Stimulated activated CD4-positive, alpha-beta T cell treated with anti-CD3 and anti-CD28 coated beads, Interleukin-4, amount 100 ng/mL, for 1 hour (primary cell): ENCODE measurements at places on chromosomes 7 and 10.

- DNase-seq = no peak
Measured at GRCh38 chr10:75982611-75983369, 551.4 kb downstream of the LRMDA start.

DNA sequence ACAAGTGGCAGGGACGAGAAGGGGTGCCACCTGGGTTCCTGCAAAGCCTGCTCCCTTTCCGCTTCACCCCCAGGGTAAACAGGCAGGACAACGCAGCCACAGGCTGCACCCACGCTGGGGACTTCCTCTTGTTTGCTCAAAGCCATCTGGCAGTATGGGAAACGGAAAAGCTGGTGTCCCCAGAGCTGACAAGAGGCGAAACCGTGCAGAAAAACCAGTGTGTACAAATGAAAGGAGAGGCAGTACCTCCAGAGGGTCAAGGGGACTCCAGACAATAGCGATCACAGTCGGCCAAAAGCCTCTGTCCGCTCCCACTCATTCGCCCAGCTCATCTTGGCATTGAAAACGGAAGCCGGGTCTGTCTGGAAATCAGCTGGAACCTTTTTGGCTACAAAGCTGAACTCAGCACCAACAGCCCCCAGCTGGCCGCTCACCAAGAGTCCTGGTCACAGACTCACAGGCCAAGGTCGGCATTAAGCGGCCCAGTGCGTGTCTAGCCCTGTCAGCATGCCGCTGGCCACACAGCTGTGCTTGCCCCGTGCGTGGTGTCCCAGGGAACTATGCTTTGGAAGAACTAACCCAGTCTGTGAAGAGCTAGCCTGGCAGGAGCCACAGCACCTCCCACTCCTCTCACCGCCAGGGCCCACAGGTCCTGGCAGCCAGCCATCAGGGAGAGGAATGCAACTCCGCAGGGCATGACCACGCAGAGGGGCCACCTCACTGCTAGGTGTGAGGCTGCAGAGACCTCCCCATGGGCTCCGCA is 10.4 kb downstream of the TNS3 start:
- no peak for DNase-seq

GRCh38 chr7:38306171-38306570 is 32.7 kb upstream of the TARP start:
- no peak for DNase-seq

DNA sequence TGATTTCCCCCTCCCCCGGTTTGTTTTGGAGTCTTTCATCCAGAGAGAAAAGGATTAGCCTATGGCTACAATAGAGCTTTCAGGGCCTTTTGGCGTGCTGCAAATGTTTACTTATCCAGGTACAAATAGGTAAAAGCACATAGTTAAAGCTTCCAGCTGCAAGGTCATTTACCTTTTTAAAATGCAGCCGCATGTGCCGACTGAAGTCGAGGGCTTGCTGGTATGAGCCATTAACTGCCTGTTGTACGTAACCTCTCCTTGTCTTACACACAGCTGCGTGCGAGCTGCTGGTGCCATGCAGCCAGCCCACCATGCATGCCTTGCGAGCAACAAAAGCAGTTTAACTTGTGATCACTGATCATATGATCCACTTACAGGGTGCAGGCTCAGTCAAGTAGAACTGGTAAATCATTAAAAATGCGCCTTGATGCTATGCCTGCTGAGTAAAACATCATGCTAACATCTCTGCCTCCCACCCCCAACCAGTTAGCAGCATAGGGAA is 866.4 kb downstream of the LRMDA start:
- DNase-seq = no peak

DNA sequence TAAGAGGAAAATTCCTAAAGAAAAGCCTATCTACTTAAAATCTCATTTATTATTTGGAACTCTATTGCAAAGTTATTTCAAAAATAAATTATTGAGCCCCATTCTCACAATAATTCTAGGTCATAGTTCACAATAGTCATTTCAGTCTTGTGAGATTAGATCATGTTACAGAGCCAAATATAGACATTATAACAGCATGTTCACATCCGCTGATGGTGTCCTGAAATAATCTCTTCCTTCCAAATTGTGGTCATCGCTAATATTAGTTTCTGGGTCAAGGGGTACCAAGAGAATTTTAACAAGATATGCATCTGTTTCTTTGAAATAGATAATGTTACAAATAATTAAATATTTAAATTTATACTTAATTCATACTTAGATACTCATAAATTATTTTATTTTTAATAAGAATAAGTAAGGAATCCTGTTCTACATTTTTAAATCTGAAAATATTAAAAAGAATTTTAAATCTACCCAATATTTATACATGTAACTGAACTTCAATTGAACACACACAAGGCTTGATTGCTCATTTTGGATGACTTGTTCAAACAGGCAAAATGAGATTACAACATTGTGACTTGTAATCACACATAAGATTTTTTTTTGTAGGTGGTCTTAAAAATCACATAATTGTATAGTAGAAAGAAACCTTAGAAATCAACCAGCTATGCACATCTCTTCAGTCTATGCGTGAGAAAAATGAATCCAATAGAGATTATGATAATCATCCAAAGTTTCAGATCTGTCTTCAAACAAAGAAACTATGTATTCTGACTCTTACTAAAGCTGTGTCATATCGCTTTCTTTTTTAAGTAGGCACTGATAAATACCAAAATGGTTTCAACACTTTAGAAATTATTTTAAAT is 13.1 kb downstream of the GNAT3 start:
- DNase-seq = no peak

GRCh38 chr7:106421181-106421762 is 136.5 kb upstream of the NAMPT start:
- no peak for DNase-seq

DNA sequence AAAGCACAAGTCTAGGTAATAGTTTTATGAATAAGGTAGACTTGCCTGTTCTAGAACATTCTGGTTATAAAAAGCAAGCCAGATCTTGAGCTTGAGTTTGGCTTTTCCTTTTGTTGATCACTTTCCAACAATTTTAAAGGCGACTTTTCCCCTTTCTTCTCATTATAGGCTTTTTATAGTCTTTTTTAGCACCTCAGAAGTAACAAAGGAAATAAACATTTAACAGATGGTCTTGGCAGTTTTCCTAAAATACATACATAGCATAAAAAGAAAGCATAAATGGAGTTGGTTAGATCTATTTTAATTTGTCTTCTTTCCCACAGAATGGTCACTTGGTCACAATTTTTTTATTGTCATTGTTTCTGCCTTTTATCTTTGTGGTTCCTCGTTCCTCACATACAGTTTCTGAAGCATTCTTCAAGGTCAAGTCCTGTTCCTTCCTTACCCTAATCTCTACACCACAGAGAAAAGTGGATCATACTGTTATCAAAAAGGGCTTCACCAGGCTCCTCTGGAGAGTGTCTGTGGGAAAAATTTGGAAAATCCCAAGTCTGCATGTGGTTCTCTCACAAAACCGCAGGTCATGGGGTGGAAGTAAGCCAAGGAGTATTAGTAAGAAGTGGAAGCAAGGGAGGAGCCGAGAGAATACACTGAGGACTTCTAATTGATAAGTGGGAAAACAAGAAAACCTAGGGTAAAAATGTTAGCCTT is 31.3 kb downstream of the THNSL1 start:
- DNase-seq = no peak

DNA sequence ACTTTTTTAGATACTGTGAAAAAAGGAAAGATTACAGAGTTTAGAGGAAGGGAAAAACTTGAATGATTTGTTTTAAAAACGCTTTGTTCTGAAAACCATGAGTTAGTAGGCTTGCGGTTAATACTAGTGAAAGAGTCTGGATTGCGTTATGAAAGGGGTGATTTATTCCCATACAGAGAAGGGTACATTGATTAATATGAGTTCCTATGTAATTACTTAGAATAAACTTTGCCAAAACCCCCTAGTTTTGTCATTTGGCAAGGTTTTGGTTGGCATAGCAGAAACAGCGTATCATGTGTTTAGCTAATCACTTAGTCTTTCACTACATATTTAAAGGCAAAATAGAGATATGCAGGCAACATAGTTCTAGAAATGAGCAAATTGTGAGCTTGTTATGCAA is 91.2 kb upstream of the POT1 start:
- no peak for DNase-seq

GRCh38 chr10:33082373-33082895 is 124.4 kb upstream of the ITGB1 start:
- no peak for DNase-seq

DNA sequence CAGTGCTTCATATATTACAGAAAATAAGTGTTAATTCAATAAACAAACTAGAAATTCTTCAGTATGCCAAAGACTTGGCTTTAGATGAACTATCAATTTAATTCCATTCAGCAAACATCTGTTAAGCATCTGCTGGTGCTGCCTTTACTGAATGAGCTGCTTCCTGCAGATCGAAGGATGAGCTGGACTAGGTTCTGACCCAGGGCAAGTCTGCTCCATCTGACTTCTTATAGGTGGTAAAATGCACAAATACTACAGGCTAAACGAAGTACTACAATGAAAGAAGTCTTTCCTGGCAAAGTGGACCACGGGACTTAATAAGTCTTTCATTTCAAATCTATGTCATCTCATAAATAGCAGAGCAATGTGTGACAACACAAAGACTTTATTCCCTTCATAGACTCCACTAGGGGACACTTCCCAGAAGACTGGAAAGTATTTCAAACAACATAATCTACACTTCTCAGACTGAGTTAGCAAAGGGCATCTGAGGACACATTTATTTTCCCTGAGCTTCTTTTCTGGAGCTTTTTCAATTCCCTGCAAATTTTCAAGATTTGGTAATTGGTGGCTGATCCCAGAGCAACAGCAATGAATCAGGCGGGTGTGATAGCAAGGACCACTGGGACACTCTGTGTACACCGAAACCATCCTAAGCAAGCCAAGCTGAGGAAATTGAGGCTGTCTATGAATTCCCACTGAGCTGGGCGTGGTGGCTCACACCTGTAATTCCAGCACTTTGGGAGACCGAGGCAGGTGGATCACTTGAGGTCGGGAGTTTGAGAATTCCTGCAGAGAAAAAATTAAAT is 108.9 kb upstream of the FRMD4A start:
- DNase-seq = no peak

DNA sequence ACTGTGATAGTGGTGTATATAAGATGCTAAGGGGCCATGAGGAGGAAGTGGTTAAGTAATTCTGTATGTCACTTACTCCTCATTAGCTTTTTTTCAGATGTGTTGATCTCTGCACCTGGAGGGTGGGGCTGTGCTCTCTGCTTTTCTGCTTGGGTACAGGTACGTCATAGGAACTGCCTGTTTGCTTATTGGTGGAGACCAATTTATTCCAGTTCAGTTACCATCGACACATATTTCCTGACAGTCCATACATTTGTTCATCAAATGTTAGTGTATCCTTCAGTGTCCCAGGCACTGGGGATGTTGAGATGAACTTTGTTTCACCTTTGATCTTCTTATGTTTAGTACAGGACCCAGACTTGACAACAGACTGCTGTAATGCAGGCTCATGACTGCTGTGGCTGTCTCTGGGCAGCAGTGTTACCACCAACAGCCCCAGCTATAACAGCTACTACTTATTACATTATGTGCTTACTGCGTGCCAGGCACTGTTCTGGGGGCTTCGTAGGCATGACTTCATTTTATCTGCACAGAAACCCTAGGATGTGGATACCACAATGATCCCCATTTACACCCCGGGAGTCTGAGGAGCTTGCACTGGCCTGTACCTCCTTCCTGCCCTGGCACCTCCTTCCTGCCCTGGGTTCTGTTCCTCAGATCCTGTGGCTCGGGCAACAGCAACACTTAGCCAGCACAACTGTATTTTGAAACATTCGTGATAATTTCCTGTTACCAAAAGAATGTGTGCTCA is 87.4 kb downstream of the BUB3 start:
- peak; percentile 6 for DNase-seq

GRCh38 chr7:47514367-47514766 is 67.5 kb downstream of the TNS3 start:
- no peak for DNase-seq

GRCh38 chr10:126930883-126931503 is 25.8 kb downstream of the DOCK1 start:
- DNase-seq = no peak

DNA sequence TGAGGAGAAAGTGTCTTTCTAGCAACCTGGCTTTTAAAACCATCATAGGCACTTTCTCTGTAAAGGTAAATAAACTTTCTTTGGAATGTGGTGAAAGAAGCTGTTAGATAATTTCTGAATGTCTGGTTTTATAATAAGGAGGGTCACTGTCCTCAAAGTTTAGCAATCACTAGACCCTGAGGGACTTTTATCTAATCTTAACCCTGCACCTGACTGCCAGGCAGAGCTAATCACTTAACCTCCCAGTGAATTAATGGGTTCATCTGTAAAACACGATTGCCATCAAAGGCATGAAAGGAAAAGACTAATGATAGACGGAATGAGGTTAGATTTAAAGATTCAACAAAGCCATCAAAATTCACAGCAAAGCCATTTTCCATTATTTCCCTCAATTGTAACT is 553.8 kb downstream of the GRM8 start:
- no peak for DNase-seq

DNA sequence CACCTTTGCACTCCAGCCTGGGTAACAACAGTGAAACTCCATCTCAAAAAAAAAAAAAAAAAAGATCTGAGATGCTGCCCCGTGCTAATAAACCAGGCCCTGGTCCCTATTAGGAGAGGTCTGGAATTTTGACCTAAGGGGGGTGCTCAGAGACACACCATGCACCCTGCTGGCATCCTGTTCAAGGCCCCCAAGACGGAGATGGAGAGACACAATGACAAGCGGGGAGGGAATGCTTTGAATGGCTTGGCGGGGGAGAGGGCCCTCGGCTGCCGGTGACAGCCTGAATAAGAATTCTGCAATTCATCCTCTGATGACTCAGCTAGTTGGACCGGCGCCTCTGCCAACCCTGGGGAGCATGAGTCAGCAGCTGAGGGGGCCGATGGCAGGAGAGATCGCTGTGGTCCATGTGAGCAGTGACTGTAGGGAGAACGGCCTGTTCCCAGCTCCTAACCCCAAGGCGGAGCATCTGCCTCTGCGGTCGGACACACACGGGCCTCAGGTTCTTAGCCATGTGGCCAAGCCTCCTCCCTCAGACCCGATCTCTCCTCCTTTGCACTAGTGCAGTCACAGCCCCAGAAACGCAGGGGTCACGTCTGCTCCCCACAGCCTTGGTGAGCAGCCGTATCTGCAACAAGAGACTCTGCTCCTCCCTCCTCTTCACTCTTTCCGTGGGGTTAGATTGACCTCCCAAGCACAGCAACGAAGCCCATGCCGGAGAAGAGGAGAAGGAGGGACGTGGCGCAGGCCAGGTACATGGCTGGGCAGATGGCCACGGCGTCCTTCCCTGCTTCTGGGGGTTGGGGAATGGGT is 14.9 kb downstream of the TRIM56 start:
- peak; percentile 69 for DNase-seq

DNA sequence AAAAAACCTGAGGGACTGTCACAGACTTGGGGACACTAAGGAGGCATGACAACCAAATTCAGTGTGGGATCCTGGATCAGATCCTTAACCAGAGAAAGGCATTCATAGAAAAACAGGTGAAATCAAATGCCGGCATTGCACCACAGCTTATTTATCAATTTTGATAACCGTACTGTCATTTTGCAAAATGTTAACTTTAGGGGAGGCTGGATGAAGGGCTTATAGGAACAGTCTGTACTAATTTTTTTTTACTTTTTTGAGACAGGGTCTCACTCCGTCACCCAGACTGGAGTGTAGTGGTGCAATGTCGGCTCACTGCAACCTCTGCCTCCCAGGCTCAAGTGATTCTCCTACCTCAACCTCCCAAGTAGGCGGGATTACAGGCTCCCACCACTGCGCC is 217.1 kb downstream of the ELMO1 start:
- no peak for DNase-seq
